Upper lobe of right lung (tissue), 1 donor: ENCODE measurements at places on chromosomes 11 and 22. TPM values are rescaled to one million over a fixed set of nuclear protein-coding genes. Genes with fewer than 3 reads are reported as not detected.

DNA sequence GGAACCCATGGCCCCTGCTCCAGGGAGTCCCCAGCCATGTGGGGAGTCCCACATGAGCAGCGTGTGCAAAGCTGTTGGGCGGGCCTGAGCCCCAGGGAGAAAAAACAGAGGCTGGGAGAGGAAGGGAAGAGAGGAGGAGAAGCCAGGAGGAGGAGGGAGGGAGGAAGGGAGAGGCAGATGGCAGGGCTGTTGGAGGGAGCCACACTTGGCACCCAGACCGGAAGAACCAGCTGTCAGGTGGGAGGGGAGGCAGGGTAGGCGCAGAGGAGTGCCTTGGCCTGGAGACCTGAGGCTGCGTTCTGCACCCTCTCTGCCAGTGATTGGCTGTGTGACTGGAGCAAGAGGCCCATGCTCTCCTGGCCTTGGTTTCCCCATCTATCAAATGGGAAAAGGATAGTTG is 6.7 kb downstream of the SYNGR1 start:
- no peaks in the 10 kb centered on the region for H3K27me3 ChIP-seq
- H3K4me3 ChIP-seq, result no peak overlapping the region
- H3K4me1 ChIP-seq, result no peaks in the 10 kb centered on the region
- H3K27ac ChIP-seq, result no peak overlapping the region
- H3K36me3 ChIP-seq, result no peaks in the 10 kb centered on the region

GRCh38 chr22:49192180-49192856 is 635.4 kb downstream of the BRD1 start:
- no peaks in the 10 kb centered on the region for H3K36me3 ChIP-seq
- no peak overlapping the region for H3K27ac ChIP-seq
- no peaks in the 10 kb centered on the region for H3K4me1 ChIP-seq
- H3K27me3 ChIP-seq, result no peaks in the 10 kb centered on the region

- no peak for DNase-seq
- no peaks in the 10 kb centered on the region for H3K27me3 ChIP-seq
- no peak overlapping the region for H3K27ac ChIP-seq
Measured at GRCh38 chr11:43360361-43361032, 1.8 kb downstream of the TTC17 start.

DNA sequence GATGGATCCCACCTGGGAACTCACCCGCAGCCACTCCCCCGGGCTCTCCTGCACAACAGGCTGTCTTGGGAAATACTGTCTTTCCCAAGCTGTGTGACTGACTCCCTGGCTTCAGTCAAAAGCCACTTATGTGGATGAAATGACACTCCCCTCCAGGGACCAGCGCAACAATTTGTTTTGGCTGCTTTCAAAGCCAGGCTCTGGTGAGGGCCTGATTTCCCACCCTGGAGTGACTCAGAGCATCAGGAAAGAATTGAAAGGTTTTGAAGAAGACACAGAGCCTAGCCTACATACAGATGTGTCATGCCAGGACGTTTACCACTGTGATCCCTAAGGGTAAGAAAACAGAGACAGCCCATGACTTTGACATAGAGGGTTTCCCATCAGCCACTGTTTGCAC is 550.5 kb downstream of the MIAT start:
- H3K4me3 ChIP-seq, result no peak overlapping the region
- no peak for DNase-seq
- peaks cover 7% of the 10 kb centered on the region for H3K4me1 ChIP-seq

- DNase-seq, result no peak
- H3K27ac ChIP-seq, result no peak overlapping the region
- H3K36me3 ChIP-seq, result no peaks in the 10 kb centered on the region
- no peak overlapping the region for H3K4me3 ChIP-seq
- peaks cover 17% of the 10 kb centered on the region for H3K4me1 ChIP-seq
Measured at GRCh38 chr11:61053191-61053590, 49.1 kb upstream of the CD5 start.

- H3K36me3 ChIP-seq, result no peaks in the 10 kb centered on the region
- H3K27me3 ChIP-seq, result no peaks in the 10 kb centered on the region
- no peak for DNase-seq
Measured at GRCh38 chr11:118792570-118793124, 1.7 kb upstream of the DDX6 start.

GRCh38 chr11:47857892-47858543 is 9.9 kb upstream of the NUP160 start:
- DNase-seq, result no peak
- peak overlapping the region; percentile 17 for H3K27ac ChIP-seq
- H3K36me3 ChIP-seq, result no peaks in the 10 kb centered on the region

GRCh38 chr11:117535201-117535849 is 207.7 kb downstream of the CEP164 start:
- no peak overlapping the region for H3K27ac ChIP-seq
- H3K27me3 ChIP-seq, result no peaks in the 10 kb centered on the region
- H3K4me1 ChIP-seq, result no peaks in the 10 kb centered on the region
- DNase-seq, result no peak

DNA sequence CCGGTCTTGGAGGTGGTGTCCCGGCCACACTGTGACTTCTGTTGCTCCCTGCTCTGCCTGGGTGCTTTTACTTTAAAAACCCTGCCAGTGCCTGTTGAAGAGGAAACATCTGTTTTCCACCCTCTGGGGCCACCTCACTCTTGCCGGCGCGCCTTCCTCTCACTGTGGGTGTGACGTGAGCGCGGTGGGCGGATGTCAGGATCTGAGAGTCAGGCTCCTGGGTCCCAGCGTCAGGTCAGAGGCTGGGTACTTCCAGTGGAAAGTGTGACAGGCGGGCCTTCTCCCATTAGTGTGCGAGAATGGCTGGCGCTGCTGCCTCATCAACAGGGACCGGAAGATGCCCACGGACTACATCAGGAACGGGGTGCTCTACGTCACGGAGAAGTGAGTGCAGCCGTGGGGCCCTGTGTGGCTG is 54.2 kb downstream of the GRAMD4 start:
- H3K27me3 ChIP-seq, result no peaks in the 10 kb centered on the region
- no peak for DNase-seq
- H3K36me3 ChIP-seq, result peaks cover 52% of the 10 kb centered on the region
- no peak overlapping the region for H3K4me3 ChIP-seq

DNA sequence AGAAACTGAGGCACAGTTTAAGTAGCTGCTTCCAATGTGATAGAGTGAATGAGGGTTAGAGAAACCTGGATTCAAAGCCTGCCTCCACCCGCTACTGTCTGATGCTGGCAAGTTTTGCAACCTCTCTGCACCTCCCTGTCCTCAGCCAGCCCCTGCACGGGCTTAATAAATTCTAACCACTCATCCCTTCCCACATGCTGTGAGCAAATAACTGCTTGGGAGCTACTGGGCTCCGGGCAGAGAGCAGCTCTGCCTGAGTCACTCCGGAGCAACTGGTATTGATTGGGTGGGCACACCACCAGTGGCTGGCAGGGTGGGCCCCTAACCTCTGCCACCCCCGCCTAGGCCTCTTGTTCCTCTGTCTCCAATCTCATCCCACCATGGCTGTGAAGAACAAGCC is 104.3 kb upstream of the SYT13 start:
- H3K4me3 ChIP-seq, result no peak overlapping the region
- H3K27ac ChIP-seq, result no peak overlapping the region
- H3K27me3 ChIP-seq, result no peaks in the 10 kb centered on the region
- H3K36me3 ChIP-seq, result no peaks in the 10 kb centered on the region
- no peak for DNase-seq

DNA sequence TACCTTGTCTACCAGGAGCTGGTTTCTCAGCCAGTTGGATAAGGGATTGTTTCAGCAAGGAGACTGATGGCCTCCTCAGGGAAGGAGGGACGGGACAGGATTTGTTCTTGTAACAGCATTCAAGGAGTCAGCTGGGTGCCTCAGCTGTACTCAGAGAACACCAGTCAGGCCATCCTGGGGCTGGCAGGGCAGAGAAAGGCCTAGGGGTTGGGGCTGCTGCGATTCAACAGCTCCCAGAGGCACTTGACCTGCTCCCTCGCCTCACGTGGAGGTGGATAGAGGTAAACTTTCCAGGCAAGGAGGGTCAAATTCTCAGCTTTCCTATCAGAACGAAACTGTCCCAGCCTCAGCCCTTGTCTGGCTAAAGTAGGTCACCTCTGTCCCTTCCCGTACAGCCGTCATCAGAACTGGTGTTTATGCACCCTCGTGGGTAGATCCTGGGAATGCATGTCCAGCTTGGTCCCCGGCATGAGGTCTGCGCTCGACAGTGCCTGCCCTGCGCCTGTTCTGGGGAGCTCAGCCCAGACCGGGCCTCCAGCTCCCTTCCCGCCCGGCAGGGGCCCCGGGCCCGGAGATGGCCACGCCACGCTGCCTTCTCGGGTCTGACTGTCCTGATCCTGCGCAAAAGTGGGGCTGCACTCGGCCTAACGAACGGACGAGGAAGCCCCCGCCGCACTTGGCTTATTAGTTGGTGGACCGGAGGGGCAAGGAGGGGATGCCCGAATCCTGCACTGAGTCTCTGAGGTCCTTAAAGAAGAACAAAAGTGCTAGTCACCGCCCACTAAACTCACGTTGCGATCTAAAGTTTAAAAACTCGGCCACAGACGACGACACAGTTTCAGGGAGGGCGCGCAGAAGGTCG is 762 bp upstream of the CCDC134 start:
- peak overlapping the region; percentile 99 for H3K4me3 ChIP-seq
- peak; percentile 75 for DNase-seq
- H3K36me3 ChIP-seq, result no peaks in the 10 kb centered on the region
- H3K27me3 ChIP-seq, result no peaks in the 10 kb centered on the region
- H3K4me1 ChIP-seq, result peaks cover 13% of the 10 kb centered on the region

DNA sequence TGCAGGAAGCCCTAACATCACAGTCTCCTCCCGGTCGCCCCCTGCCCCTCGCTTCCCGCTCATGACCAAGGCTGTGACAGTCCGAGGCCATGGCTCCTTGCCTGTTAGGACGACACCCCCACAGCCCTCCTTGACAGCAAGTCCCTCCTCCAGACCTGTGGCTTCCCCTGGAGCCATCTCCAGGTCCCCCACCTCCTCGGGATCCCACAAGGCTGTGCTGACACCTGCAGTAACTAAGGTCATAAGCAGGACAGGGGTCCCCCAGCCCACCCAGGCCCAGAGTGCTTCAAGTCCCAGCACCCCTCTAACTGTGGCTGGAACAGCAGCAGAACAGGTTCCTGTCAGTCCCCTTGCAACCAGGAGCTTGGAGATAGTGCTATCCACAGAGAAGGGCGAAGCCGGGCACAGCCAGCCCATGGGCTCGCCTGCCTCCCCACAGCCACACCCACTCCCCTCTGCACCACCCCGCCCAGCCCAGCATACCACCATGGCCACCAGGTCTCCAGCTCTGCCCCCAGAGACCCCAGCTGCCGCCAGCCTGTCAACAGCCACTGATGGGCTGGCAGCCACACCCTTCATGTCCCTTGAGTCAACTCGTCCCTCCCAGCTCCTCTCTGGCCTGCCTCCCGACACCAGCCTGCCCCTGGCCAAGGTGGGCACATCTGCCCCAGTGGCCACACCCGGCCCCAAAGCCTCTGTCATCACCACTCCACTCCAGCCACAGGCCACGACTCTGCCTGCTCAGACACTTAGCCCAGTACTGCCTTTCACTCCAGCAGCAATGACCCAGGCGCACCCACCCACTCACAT is 63.2 kb downstream of the OTOG start:
- no peaks in the 10 kb centered on the region for H3K4me1 ChIP-seq
- peak; percentile 56 for DNase-seq
- no peaks in the 10 kb centered on the region for H3K27me3 ChIP-seq
- no peaks in the 10 kb centered on the region for H3K36me3 ChIP-seq

- H3K27me3 ChIP-seq, result no peaks in the 10 kb centered on the region
- no peak overlapping the region for H3K4me3 ChIP-seq
- no peaks in the 10 kb centered on the region for H3K36me3 ChIP-seq
- peak; percentile 75 for DNase-seq
- no peak overlapping the region for H3K27ac ChIP-seq
Measured at GRCh38 chr22:42294034-42294985, 23.9 kb upstream of the TCF20 start.

DNA sequence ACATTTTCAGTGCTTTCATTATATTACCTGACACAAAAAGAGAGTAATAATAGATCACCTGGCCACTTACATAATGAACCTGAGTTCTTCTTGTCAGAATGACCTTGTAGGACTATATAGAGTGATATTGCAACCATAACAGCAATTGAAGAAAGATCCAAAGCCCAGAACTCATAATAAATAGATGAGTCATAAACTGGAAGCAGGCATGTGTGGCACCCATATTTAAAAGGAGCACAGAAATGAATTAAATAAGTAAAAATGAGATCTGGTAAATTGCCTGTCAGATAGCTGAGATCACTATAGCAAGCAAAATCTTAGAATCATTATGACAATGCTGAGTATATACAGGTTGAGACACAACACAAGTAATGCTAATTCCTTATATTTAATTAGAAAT is 331.8 kb downstream of the AASDHPPT start:
- H3K36me3 ChIP-seq, result no peaks in the 10 kb centered on the region
- H3K4me3 ChIP-seq, result no peak overlapping the region
- H3K27me3 ChIP-seq, result no peaks in the 10 kb centered on the region
- no peak overlapping the region for H3K27ac ChIP-seq
- H3K4me1 ChIP-seq, result no peaks in the 10 kb centered on the region

- H3K27ac ChIP-seq, result no peak overlapping the region
- no peak overlapping the region for H3K4me3 ChIP-seq
- no peaks in the 10 kb centered on the region for H3K27me3 ChIP-seq
- H3K36me3 ChIP-seq, result no peaks in the 10 kb centered on the region
- no peak for DNase-seq
Measured at GRCh38 chr11:128093689-128094088, 493.7 kb downstream of the ETS1 start.

FUT4 gene
- 6.0 TPM for total RNA-seq

IL17REL gene
- total RNA-seq, result not detected

KDM4E gene
- not detected for total RNA-seq

OR6A2 gene
- not detected for total RNA-seq

ARSA gene
- 46.4 TPM for total RNA-seq
